Tibial artery (tissue), 4 donors: ENCODE measurements at places on chromosomes 4 and X.

DNA sequence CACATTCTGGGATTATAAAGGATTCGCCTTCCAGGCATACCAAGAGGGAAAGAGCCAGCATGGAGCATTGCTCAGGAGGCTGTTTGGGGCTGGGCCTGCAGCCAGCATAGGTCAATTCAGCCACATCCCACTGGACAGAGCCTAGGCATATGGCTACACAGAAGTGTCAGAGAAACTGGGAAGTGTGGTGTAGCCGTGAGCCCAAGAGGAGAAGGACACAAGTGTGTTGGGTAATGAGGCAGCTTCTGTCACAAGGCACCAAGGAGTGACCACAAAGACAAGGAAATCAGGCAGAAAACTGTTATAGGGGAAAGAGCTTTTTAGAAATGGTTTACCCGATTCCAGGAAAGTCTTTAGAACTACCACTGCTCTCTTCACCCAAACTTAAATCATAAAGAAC is 178.6 kb upstream of the TBL1X start:
- no peak for DNase-seq

DNA sequence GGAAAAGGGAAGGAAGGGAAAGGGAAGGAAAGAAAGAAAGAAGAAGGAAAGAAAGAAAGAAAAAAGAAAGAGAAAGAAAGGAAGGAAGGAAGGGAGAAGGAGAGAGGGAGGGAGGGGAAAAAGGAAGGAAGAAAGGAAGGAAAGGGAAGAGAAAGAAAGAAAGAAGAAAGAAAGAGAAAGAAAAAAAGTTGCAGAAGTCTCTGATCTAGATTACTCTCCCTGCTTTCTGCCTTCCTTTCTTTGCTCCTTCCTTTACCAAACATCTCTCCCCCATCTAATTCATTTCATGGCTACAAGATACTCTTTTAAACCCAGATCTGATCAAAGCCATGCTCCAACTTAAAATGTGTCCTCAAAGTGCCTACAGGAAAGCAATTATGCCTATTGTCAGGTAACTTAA is 148.6 kb downstream of the KIT start:
- no peak for DNase-seq

DNA sequence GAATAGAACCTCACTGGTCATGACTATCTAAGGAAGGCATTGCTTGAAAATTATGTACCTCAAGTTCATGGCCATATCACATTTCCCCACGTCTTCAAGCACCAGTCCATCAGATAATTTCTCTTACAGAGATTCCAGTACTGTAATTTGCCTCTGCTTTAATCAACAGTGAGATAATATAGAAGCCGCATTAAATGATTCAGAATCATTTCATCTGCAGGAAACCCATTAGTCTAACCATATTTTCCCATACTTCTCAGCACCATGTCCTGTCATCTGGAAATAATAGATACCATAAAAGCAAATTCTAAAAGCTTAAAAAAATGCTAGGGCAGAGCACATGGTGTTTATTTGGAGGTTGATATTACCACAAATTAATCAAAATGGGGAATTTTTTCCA is 310.3 kb upstream of the SLIT2 start:
- no peak for DNase-seq

- DNase-seq = no peak
Measured at GRCh38 chrX:108156934-108157466, 65.4 kb downstream of the ATG4A start.

- no peak for DNase-seq
Measured at GRCh38 chr4:7736436-7737267, 203.0 kb downstream of the AFAP1 start.

- no peak for DNase-seq
Measured at GRCh38 chr4:172061204-172061603, 248.0 kb downstream of the GALNTL6 start.

DNA sequence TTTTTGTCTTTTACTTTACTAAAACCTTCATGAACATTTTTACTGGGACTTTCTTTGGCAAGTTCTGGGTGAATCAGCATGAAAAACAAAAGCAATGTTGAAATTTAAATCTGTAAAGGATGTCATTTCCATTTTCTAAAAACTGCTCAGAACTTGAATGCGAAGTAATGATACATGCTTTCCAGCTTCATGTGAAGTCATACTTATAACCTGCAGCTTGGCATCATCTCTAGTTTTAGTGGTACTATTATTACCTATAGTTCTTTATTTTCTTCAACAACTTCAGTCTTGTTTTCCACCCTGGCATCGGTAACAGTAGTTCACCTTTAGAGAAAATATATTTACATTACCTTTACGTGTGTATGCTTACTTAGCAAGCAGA is 421.4 kb upstream of the DIPK2B start:
- no peak for DNase-seq

- DNase-seq = no peak
Measured at GRCh38 chr4:187179086-187180058, 455.7 kb upstream of the FAT1 start.

DNA sequence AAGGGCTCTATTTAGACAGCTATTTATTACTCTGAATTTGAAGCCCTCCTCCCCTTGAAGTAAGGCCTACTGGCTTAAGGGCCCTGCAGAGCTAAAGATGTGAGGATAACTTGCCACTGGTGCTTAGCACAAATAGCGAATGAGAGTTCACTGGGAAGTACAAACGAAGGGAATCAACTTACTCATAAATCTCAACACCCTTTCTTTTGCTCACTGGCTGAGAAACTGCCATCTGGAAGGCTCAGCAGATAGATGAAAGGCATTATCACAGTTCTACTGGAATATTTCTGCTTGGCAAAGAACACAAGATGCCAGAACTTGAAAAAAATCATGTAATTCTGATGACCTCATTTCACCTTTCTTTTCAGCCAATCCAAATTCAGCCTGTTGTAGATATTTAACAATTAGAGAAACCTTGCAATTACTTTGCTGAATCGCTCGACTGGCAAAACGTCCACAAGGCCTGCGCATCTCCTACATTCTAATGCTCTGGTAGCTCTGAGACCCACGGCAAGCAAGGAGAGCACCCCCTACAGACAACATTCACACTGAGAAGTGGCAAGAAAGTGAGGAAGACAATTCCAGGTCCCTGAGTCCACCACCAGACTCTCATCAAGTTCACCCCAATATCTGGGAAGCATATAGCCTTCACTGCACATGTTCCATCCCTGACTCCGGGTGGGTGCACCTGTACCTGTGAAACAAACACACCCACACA is 27.5 kb downstream of the TSPAN5 start:
- no peak for DNase-seq

GRCh38 chr4:10762561-10762960 is 78.0 kb upstream of the CLNK start:
- no peak for DNase-seq

DNA sequence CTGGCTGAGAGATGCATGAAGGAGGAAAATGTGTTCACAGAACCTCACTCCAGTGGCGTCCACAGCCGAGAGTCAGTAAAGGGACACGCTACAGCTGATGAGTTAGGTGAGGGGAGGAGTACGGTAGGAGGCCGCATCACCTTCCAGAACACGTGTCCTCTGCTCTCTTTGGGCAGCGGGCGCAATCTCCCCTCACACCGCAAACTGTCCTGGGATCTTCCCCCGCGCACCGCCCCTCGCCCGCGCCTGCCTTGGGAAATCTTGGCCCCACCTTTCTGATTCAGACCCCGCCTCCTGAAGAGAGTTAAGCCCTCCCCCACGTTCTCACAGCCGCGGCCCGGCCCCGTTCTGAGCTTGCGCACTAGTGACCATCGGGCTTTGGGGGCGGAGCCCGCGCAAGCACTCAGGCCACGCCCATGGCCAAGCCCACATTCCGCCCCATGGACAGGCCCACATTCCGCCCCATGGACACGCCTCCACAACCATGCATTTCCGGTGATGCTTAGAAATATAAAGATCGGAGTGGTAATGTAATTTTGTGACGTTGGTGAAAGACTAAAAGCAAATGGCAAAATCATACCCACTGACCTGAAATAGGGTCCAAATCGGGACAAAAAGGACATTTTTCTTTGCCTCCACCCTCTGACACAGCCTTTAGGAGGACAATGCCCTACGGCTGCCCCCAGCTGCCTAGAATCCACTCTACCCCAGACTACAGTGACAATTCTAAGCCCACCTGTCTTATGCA is 13.3 kb downstream of the SMIM10 start:
- DNase-seq = peak; percentile 93

GRCh38 chr4:186920992-186921391 is 197.3 kb upstream of the FAT1 start:
- DNase-seq = no peak

- DNase-seq = no peak
Measured at GRCh38 chrX:23857363-23857762, 50.4 kb downstream of the APOO start.

DNA sequence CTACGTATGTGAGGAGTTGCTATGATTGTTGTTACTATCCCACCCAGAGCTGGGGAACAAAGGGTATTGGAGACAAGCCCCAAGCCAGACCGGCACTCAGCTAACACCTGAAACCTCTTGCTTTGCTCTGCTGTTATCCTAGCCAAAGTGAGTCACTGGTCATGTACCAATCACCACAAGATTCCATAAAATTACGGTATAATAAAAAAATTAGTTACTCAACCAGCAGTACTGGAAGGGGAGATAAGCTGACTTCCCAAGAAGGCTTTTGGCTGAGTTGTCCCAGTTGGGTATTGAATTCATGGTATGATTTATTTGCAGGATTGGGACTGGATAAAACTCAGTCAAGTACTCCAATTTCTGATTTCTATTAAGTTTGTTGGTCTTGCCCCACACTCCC is 5.3 kb downstream of the EDA2R start:
- DNase-seq = no peak

- DNase-seq = no peak
Measured at GRCh38 chr4:4425119-4425690, 38.3 kb downstream of the NSG1 start.

DNA sequence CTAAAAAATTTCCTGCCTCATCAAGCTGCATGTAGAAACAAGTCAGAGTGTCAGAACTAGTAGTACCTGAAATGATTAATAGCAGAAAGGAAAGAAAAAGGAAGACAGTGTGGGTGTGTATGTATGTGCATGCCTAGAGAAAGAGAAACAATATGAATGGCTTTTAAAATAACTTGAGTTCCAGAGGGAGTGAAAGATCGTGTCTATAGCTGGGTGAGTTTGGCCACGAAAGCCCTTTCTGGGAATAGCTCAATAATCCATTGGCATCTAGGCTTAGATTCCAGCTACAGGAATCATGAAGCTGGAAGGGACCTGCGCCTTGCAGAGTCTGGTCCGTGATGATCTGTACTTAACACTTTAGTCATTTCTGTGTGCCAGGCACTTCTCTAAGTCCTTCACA is 195.6 kb downstream of the RAPGEF2 start:
- DNase-seq = no peak
